ENCODE measurements at places on chromosomes 2 and 18.

DNA sequence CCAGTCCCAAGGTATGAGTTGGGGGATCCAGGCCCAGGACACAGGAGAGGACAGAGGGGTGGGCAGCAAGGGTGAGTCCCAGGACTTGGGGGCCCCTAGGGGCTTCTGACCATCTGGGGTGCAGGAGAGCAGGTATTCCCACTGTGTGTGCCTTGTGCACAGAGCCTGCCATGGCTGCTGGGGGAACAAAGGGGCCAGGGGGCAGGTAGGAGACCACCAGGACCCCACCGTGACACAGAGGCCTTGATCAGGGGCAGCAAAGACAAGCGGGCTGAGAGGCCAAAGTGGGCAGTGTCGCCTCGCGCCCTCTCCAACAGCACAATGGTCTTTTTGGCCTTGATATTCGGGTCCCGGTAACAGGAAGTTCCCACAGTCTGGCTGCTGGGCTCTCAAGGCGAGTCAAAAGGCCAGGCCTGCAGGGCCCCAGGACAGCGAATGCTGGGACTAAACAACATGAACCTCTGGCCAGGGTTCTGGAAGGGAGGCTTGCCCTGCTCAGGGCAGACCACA lies 12.3 kb upstream of the GPR17 start:
- no peak for DNase-seq

GRCh38 chr2:175630280-175631244 lies 371.5 kb downstream of the LNPK start:
- DNase-seq: no peak

GRCh38 chr2:85713836-85714235 lies 19.7 kb downstream of the GNLY start:
- no peak for DNase-seq

GRCh38 chr2:146666340-146666739 lies 1178.5 kb upstream of the ACVR2A start:
- no peak for DNase-seq

GRCh38 chr2:71853858-71854257 lies 293.8 kb downstream of the CYP26B1 start:
- no peak for DNase-seq

GRCh38 chr2:191891656-191892055 lies 44.8 kb upstream of the CAVIN2 start:
- DNase-seq: no peak

GRCh38 chr2:73292316-73292905 lies 937 bp downstream of the EGR4 start:
- DNase-seq: peak; percentile 11

- DNase-seq: no peak
Measured at GRCh38 chr2:127023504-127023903, 83.5 kb downstream of the BIN1 start.

- no peak for DNase-seq
Measured at GRCh38 chr2:66815886-66816285, 381.0 kb downstream of the MEIS1 start.

- no peak for DNase-seq
Measured at GRCh38 chr2:67489396-67489795, 92.3 kb downstream of the ETAA1 start.

DNA sequence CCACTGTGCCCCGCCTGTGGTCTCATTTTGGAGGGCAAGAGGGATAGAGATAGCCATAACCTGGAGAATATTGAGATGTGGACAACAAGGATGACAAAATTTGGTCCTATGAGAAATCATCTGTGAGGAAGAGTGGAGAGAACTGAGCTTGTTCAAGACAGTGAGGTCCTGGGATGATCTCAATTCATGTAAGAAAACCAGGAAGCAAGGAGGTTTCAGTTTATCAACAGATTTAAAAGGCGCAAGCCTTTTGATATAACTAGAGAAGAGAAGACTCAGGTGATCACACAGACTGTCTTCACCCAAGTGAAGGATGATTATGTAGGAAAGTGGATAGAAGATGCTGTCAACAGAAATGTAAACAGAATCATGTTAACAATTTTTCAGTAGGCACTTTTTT lies 39.1 kb downstream of the PCBP1 start:
- DNase-seq: no peak

- DNase-seq: no peak
Measured at GRCh38 chr2:100422320-100423055, 5.0 kb upstream of the CHST10 start.

DNA sequence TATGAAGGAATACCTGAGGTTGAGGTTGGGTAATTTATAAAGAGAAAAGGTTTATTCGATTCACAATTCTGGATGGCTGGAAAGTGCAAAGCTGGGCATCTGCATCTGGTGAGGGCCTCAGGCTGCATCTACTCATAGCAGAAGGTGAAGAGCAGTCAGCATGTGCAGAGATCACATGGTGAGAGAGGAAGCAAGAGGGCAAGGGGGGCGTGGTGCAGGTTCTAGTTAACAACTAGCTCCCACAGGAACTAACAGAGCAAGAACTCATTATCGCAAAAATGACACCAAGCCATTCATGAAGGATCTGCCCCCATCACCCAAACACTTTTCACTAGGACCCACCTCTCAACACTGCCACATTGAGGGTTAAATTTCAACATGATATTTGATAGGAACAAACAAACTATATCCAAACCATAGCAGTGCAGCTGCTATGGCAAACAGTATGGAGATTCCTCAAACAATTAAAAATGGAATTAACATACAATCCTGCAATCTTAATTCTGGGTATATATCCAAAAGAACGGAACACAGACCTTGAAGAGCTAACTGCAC lies 72.8 kb upstream of the LDLRAD4 start:
- no peak for DNase-seq

DNA sequence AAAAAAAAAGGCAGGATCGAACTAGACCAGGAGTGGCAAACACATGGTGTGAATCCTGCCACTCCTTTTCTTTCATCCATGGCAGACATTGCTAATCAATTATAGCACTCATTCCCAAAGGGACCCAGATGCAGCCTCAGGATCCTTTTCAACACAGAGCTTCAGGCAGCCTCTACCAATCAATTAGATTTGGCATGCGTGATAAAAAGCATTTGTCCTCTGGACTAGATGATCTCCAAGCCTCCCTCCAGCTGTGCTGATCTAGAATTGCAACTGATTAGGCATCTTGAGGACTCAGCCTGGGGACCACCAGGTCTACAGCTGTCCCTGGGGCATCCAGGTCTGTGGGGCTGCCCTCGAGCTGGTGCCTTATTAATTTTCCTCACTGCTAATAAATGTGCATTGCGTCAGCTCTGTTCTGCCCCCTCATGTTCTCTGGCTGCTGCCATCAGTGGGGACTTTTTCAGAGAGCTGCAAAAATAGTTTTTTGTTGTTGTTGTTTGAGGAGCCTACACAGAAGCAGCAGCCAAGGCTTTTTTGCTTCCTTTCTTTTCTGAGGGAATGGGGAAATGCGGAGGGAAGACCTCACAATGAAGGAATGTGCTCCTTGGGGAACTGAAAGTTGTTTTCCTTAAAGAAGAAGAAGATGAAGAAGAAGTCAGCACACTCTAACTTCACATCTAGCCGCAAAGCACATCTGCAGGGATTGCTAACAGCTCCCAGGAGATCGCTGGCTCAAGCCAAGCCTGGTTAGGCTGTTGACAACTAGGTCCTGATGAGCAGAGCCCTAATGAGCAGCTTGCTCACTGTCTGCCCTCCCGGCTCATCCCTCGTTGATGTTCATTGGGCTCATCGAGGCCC lies 8.8 kb upstream of the ATOH8 start:
- DNase-seq: no peak

DNA sequence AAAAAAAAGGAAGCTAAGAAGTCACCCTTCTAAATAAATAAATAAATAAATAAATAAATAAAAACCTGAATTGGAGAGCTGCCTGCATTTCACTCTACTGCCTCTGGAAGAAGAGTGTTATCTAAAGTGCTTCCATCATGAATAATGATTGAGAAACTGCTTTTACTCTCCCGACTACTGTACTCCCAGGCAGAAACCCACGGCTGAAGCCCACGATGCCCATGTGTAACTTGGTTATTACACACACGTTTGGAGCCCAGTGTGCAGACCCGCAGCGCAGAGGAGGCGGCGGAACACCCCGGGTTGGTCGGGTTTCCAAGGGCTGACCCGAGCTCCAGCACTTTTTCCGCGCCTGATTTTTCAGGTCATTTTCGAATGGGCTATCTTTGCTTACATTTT lies 697 bp upstream of the SPATS2L start:
- peak; percentile 5 for DNase-seq

DNA sequence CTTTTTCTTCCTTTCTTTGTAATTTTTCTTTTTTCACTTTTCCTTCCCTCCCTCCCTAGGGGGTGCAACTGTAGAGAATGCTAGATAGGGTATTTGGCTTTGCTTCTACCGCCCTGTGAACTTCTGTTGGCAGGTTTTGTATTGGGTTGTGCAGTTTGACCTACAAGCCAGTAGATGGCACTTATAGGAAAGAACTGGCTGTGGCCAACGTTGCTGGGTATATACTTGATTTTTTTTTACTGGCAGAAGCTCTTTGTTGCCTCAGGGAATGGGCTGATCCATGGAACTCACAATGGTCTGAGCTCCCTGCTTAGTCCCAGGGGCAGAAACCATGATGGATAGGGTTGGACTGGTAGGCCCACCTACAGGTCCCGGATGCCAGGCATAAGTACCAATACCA lies 1019.5 kb upstream of the LRRTM1 start:
- no peak for DNase-seq

- DNase-seq: no peak
Measured at GRCh38 chr2:16774980-16775898, 109.6 kb upstream of the CYRIA start.

DNA sequence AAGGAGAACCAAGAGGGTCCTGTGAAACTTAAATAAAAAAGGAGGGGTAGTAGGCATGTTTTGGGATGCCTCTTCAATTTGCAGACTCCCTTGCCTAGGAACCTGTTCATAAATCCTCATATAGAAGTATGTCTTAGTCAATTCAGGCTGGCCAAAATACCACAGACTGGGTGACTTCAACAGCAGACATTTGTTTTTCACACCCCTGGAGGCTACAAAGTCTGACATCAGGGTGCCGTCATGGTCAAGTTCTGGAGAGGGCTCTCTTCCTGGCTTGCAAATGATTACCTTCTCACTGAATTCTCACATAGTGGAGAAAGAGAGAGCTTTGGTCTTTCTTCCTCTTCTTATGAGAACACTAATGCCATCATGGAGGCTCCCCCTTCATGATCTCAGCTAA lies 4.1 kb upstream of the TCF4 start:
- DNase-seq: no peak

DNA sequence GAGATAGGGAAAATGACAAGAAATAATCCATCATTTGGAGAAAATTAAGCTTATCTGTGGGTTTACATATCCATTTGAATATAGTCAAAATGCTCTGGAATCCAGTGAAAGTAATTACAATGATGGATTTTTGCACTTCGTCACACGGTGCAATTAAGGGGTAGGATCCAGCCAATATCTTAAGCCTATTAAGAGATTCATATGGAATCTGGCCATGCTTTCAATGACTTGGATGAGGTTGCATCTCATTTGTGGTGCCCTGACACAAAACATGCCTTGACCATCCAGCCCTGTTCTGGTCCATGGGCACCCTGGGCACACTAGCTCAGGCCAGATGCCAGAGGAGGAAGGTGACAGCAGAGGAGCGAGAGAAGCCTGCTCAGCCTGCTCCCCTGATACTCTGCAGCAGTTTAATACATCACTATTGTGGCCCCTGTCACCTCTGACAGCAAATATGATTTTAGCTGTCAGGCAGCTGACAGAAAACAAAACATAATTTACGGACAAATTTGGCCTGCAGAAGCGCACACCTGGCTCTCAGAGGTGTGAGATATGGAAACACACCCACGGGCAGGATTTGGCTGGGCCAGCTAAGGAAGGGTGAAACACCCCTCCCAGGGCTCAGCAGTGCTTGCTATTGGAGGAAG lies 94.1 kb upstream of the ST8SIA3 start:
- DNase-seq: no peak

DNA sequence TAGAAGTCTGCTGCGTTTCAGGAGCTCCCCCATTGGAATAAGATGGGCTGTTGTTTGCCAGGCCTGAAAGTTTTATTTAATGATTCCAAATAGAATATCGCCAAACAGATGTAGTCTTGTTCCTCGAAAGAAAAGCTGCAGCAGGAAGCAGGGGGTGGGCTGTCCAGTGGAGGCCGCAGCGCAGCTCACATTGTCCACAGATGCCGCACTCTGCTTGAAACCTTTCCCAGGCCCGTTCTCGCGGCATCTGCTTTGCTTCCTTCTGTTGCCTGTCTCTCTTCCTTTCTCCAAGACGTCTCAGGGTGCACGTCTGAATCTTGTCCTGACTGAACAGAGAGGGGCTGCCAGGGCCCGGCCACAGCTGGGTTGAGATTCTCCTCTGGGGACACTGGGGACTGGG lies 12.4 kb upstream of the IGFBP2 start:
- DNase-seq: no peak

GRCh38 chr2:5696945-5697521 lies 4.8 kb downstream of the SOX11 start:
- no peak for DNase-seq

- DNase-seq: peak; percentile 28
Measured at GRCh38 chr2:112483042-112483473, 1.1 kb downstream of the TTL start.

DNA sequence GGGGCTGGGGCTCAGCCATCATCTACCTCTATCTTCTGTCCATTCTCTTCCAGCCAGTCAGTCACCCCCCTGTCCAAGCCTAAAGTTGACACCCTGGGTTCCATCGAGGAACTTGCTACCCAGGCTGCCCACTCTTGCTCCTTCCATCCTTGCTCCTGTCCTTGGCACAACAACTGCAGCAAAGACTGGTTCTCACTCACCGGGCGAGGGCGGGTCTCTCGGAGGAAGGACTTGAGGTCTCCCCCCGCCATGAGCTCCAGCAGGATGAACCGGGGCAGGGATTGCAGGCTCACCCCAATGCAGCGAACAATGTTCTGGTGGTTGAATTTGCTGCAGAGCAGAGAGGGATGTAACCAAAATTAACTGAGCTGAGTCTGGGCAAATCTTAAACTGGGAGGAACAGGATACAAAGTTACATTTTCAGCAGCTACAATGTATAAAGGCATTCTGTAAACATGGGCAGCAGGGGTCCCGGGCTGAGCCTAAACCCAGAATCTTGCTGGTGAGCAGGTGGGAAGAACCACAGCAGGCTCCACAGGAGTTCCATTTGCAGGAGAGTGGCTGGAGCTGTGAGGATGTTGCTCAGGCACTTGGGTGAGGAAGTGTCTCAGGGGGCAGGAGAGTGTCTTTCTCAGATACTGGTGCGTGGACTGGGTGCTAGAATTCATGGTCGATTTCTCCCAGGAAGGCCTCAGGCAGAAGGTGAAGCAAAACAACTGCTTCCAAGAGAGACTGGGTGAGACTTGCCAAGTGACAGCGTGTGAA lies 105.5 kb downstream of the CLIP4 start:
- DNase-seq: no peak

DNA sequence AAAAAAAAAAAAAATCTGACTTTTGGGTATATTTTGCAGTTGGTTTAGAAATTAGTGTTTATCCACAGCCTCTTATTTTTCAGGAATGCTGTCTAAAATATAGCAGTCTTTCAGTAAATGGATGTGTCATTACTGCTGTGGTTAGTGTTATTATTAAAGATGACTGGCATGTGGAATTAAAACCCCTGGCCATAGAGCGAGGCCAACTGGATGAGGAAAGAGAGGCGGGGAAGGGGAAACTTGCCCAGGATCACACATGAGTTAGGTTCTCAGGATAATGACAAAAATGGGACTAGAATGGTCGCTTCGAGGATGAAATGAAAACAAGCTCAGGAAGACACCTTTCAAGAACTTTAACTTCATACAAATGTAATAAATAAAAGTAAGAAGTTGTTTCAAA lies 57.4 kb upstream of the APCDD1 start:
- no peak for DNase-seq

GRCh38 chr2:45412754-45413379 lies 198.2 kb downstream of the SRBD1 start:
- no peak for DNase-seq

Measured in activated CD4-positive, alpha-beta T cell treated with anti-CD3 and anti-CD28 coated beads, Interleukin-2, amount 50 U/mL, for 48 hours (primary cell).